Activated CD4-positive, alpha-beta T cell treated with anti-CD3 and anti-CD28 coated beads, Interleukin-2, Interleukin-6, amounts not matched to agents 100 ng/mL and 50 ng/mL, durations not matched to agents 16 hours and 8 hours (primary cell): ENCODE measurements at places on chromosomes 5 and 9.

- DNase-seq: no peak
Observed at GRCh38 chr5:127426661-127427060, 90.8 kb upstream of the PRRC1 start.

DNA sequence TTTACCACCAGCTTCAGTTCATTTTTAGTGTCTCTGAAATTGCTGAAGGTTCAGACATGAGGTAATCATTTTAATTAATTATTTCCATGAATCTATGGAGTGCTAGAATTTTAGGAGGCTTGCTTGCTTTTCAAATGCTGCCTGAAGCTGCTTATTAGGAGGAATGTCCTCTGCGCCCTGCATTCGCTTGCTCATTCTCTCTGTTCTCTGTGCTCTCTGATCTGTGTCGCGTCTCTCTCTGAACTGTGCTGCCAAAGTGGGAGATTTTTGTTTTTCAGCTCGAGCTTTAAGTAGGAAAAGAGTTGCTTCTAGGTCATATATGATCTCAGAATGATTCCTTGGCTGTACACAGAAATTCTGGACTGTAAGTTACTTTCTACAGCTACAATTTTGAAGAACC is 101.7 kb upstream of the PRR16 start:
- DNase-seq: no peak

DNA sequence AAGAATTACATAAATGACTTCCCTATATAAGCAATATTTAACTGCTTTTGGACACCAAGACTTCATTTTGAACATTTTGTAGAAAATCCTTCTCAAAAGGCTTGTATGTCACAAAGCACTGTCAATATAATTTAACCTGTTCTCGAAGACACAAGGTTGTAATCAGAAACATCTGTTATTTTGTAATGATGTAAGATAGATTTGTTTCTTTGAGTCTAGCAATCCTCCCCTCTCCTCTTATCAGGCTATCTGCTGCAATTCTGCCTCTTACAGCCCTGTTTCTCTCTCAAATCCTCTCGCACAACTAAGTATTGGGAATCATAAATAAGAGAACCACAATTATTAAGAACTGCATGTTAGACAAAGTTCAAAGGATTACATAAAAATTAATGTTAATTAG is 18.6 kb upstream of the TARS1 start:
- no peak for DNase-seq

- DNase-seq: no peak
Observed at GRCh38 chr5:160451281-160451680, 29.6 kb downstream of the PTTG1 start.

DNA sequence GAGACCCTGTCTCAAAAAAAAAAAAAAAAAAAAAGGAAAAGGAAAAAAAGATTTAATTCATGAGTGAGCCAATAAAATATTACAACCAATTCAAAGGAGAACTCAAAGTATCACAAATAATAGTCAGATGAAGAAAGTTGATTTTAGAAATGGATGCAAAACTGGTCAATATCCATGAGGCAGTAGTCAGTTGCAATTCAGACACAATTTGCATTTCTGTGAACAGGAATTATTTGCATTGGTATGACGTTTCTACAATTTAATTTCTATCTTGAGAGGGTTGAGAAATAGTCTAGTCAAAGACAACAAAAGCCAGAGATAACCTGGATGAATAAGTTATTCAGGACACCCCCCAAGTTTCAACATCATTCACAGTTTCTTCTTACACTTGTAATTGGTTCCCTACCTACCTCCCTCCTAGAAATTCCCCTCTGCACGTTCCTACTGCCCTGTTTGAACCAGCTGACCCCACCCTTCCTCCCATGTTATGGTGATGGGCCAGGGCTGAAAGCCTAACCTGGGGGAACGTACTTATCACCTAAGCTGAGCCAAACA is 28.6 kb upstream of the CDKN2AIPNL start:
- no peak for DNase-seq

DNA sequence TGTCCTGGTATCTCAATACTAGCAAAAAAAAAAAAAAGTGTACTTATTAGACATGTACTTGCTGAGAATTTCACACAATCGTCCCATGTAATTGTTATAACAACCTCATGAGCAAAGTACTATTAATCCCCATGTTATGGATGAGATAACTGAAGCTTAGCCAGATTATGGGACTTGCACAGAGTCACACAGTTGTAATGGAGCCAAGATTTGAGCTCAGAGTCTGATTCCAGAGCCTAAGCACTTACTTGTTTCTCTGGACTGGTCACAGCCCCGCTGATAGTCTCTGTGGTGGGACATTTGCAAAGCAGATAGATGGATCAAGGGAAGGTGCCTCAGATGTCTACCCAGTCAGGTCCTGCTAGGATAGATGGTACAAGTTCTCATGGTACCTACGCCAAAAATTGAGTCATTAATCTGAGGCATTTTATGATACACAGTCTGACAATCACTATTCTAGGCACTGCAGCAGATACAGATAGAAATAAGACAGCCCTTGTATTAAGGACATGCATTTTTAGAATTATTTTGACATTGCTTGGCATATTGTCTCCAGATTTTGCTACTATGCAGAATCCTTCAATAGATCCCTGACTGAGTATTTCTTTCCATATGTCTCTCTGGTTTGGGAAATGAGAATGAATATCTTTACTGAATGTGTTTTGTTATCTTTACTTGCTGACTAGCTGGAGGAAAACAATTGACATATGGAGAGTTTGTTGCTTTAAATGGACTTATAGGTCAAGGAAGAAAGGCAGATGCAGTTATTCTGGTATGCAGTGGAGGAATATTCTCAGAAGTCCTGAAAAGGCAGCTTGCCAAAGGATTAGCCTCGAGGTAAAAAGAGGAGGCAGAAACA is 149.5 kb downstream of the ADAMTSL1 start:
- no peak for DNase-seq

DNA sequence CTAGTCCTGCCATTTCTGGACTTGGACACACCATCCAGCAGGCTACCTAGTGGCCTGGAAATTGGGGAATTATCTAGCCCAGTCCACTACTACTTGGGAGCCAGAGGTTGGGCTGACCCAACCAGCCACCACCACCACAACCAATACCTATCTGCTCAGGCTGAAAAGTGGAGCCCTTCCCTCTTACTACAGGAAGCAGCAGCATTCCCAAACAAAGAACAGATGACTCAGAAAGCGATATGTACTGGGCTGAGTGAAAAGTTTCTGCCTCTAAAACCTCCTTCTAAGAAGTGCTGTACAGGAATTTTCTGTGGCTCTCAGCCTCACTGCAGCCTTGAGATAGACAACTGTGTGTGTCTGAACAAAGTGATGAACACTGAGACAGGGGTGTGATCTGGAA is 279.4 kb downstream of the CDH10 start:
- DNase-seq: no peak
